ENCODE measurements at places on chromosomes 16 and 17.
A peak's percentile ranks its signal among the peaks of the same experiment; 100 is the strongest.

GRCh38 chr16:59586331-59586730, 852.2 kb upstream of the GOT2 start:
- DNase-seq = no peak

GRCh38 chr16:8867932-8868415, 832 bp downstream of the CARHSP1 start:
- DNase-seq = no peak

- no peak for DNase-seq
Measured at GRCh38 chr17:49015179-49015923, 18.2 kb downstream of the IGF2BP1 start.

DNA sequence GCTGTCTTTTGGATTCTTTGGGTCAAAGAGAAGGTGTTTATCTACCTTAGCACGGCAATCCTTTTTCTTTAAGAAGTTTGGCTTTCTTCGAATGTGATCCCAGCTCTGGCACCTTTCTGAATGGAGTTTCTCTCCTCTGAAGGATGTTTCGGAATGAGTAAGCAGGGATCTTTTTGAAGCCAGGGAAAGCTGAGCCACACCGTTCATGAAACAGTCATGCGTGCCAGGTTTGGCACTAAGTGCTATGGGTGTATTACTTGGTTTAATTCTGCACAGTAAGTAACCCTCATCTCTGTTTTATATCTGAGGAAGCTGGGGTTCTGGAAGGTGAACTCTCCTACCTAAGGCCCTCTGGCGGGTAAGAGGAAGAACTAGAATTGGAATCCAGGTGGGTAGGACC, 234.5 kb downstream of the NTN1 start:
- DNase-seq = no peak

DNA sequence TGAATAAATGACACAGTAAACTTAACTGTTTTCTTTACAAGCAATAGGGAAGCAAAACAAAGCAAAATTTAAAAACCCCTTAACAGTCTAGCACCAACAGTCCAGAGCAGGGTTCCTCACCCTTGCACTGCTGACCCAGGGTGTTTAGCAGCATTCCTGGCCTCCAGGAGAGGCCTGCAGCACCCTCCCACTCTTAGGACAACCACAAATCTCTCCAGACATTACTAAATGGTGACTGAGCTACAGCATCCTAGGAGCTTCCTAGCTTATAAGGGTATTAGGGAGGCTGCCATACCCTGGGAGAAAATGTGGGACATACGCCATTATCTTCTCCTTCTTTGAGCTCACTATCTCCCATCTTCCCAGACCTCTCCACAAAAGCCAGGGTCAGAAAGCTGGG, 15.9 kb downstream of the POLG2 start:
- no peak for DNase-seq

DNA sequence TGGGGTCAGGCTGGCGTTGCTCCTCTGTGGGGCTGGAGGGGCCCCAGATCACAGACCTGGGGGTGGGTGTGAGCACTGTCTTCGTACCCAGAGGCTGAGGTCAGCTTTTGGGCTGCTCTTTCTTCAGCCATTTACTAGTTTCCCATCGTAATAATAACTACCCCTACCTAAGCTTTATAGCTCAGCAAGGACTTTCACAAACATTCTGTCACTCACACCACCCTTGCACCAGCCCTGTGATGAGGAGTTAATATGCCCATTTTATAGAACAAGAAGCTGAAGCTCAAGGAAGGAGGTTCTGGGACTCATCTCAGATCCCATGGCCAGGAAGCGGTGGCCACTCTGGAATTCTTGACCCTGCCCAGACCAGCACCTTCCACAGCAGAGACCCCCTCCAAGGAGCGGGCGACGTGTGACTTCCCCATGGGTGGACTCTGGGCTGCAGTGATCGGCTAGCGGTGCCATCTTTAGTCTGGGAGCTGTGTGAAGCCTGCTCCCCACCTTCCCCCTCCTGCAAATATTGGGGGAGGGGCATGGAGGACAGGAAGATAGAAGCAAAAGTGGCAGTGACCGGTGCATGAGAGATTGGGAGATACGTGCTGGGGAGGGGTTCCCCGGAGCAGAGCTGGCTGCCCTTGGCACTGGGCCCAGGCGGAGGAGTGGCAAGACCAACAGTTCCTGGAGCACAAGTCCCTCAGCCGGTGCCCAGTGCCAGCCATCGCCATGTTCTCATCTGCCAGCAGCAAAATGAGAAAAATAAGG, 81.8 kb upstream of the TOB1 start:
- DNase-seq = no peak

GRCh38 chr17:51842763-51843162, 315.8 kb downstream of the CA10 start:
- no peak for DNase-seq

DNA sequence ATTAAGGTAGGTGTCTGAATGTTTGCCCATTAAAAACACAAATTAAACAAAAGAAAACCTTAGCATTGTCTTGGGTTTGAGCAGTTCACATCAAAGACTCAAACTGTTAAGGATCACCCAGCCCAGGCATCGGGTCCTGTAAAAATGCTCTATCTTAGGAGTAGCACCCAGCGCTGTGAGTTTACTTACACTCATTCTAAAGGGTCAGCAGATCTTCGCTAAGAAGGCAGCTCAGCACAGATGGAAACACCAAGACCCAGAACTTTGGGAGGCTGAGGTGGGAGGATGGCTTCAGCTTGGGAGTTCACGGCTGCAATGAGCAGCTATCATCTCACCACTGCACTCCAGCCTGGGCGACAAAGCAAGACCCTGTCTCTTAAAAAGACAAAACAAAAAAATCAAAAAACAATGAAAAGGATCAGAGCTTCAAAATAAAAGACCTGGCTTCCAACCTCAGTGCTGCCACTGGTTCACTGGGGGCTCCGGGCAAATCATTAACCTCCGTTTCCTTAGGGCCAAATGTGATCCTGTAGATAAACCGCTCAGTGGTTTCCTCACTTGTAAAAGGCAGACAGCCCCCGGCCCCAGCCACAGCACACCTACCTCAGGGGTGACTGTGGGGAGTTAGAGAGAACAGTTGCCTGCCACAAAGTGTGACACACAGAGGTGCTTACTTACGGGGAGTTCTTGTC, 11.1 kb downstream of the COG1 start:
- no peak for DNase-seq

DNA sequence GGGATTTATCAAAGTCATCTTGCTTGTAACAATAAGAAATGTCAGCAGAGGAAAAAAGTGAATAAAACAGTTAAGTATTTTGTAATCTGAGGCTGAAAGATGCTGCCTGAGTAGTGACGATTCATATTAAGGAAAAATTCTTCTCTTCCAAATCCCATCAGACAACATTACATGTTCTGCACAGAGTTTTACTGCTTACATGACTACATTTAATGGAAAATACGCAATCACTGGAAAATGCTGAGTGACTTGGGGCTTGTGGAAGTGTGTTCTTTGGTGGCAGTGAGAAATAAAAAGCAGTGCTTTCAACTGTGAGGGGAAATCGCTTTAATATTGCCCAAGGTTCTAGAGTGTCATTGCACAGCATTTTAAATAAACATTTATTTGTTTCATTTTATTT, 1025.2 kb upstream of the GOT2 start:
- DNase-seq = no peak

DNA sequence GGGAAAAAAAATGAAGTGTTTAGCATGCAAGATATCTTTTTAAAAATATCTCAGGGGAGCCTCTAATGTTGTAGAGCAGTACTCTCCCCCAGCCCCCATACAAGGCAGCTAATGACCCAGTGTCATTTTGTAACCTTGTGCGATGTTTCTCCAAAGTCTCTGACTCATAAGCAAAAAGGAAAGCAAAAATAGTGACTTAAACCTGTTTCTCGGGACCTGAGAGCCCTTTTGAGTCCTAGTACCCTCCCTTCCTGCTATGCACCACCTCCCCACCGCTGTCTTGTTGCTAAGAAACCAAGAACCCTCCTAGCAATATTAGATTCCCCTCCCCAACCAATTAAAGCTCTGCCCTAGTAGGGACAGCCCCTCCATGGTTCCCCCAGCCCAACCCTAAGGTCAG, 2.8 kb downstream of the MYCBPAP start:
- no peak for DNase-seq

DNA sequence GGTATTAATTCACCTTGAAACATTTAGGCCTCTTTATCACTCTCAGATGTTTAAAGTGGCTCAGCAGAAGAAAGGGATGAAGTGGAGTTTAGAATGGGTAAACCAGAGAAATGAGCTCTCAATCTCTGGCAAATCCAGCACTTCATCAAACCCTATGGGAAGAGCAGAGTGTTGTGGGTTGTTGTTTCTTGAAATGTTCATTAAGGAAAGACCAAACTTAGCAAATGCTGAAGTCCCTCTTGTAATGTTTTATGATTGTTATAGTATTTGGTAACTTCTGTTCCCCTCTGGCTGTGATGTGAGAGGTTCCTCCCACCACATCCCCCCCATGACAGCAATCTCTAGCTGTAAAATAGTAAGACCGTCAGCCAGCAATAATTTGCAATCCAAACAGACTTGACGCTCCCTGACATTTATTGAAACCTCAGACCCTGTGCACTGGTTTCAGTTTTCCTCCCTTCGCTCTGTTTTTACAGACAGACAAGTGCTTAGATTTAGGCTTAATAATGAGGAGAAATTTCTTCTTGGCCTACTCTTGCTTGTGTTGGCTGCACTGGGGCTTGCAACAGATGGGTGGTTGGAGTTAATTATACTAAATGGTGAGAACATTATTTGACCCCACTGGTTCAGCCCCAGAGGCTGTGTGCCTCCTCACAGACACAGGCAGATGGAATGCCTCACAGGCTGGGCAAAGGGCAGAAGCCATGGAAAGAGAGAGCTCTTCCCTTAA, 609.4 kb upstream of the SOX9 start:
- DNase-seq = no peak

DNA sequence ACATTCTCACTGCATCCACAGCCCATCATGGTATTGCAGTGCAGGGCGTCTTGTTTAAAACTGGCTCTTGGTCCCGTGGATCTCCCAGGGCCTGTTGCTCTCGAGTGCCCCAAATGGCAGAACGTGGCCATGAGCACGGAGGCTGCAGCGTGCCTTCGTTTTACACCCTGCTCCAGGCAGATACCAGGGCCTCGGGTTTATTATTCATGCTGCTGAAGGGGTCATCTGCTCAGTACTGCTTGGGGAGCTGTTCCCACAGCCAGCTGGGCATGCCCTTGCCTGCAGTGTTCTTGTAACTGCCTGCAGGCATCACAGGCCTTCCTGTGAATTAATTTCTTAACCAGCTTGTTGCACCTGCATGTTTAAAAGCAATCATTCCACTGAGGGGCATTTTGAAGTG, 129.7 kb upstream of the CHMP6 start:
- peak; percentile 31 for DNase-seq

DNA sequence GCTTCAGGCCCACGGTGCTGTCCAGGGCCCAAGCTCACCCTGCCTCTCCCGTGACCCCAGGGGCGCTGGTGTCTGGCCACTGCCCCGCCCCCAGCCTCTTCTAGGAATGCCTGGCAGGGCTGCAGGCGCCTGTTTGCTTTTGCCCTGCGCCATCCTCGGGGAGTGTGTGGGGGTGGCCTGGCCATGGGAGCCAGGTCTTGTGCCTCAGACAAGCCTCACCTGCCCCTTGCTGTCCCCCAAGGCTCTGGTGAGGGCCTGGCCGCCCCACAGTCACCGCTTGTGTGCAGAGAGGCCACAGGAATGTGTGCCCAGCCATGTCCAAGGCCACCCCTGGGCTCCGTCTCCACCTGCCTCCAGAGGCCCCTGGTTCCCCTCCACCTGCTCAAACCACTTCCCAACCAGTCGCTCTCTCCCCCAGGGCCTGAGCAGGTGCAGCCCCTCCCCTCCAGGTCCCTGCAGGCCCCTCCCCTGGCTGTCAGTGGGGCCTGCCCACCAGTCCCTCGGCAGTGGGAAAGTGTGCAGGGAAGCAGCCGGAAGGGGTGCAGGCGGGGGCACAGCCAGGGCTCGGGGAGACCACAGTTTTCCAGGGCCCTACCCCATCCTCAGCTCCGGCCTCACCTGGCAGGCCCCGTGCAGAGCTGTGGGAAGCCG, 841 bp upstream of the IGFALS start:
- DNase-seq = no peak

DNA sequence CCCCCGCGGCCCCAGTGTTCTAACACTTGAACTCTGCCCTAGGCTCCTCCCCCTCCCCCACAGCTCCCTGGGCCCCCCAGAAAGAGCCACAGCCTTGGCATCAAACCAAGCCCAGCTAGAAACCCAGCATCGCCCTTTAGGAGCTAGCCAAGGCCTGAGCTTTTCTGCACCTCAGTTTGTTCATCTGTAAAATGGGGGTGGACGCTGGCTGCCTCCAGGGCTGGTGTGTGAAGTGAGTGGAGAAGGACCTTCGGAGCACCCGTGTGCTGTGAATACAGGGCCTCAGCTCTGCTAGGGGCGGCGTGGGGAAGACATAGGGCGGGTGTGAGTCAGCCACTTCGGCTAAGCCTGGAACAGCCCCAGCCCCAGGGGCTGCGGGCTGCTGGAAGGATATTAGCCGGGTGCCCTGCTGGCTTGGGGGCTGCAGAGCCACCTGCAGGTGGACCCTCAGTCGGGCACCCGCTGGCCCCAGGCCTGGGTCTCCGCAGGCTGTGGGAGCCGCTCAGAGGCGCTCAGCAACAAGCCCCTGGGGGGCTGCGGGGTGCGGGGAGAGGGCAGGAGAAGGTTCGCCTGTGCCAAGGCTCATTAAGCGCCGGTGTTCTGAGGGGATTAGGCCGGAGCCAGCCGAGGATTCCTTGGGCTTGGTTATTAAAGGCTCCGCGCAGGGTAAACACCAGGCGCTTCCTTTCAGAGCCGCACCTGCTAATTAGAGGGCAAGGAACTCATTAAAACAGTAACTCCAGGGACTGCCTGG, 217.0 kb upstream of the CIBAR2 start:
- DNase-seq = no peak

- DNase-seq = no peak
Measured at GRCh38 chr17:13385481-13385911, 216.2 kb downstream of the HS3ST3A1 start.

DNA sequence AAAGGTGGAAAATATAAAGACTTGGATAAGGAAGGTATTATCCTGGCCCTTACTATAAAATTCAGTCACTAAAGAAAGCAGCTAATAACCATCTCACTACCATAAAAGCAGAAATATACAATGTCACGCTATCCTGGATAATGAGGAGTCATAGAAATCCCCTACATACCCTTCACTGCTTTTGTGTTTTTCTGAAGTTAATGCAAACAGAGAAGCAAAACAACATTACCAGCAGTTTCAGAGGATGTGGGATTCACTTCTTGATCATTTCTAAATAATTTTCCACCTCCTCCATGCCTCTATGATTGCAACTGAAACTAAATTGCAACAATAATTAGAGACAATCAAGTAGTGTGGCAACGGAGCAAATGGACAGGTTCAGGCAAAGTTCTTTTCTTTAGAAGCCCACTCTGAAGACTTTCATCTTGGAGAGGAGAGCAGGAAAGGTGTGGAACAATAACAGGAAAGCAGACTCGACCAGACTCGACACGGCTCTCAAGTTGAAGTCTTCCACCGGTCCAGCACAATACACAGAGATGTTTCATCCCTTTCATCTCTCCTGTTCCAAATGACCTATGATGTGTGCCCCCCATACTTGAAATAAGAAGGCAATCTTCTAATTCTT, 10.2 kb downstream of the CYTH1 start:
- no peak for DNase-seq

Data from stimulated activated CD8-positive, alpha-beta memory T cell treated with anti-CD3 and anti-CD28 coated beads, Interleukin-7, amount 100 ng/mL, for 4 hours (primary cell).